GM04503 (cell line): ENCODE measurements at places on chromosomes 3 and 15.

DNA sequence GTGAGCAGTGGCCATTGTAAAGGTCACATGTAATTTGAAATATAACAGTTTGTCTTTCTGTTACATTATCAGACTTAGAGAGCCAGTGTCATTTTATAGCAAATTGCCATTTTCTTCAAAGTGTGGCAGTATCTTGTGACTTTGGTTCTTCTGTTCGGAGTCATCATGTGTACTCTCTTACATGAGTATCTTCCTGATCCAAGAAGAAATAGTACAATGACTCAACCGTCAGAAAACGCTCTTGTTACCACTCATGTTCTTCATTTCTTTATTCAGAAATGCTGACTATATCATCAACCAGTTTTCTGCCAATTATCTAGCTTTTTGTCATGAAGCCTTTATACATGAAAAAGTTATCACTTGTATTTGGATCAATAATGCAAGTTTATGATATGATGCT, 93.6 kb upstream of the CGNL1 start:
- no peak for DNase-seq

DNA sequence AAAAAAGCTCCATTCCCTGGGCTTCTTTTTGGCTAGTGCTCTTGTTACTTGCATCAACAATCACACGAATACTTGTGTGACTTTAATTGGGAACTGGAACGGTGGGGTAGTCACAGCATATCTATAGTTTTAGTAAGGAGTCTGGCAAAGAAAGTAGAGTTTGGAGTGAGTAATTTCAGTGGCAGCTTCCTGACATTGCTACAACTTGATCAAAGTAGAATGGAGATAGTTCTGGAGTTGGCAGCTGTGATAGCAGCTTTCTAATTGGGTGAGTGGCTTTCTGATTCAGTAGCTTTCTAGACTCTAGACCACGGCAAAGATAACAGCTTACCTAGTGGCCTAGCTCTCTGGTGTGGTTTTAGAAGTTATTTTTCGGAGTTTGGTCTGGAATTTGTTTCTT, 475.0 kb downstream of the TUSC7 start:
- peak; percentile 8 for DNase-seq

DNA sequence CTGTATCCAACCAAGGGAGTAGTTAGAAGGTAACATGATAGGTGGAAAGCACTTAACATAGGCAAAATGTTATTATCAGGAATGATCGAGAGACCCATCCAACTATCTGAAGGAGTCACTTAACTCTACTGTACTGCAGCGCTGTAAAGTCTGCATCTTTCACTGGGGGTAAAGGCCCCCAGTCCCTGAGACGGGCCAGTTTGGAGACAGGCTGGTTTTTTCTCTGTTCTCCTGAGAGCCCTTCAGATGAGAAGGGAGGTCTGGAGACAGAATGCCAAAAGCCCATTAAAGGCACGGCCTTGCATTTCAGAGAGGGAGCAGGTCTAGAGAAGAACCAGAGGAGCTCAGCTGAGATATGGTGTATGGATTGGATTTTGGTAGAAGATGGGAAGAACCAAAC, 71.3 kb upstream of the CGNL1 start:
- no peak for DNase-seq

- DNase-seq = no peak
Observed at GRCh38 chr3:51675201-51675611, 4.2 kb downstream of the TEX264 start.

DNA sequence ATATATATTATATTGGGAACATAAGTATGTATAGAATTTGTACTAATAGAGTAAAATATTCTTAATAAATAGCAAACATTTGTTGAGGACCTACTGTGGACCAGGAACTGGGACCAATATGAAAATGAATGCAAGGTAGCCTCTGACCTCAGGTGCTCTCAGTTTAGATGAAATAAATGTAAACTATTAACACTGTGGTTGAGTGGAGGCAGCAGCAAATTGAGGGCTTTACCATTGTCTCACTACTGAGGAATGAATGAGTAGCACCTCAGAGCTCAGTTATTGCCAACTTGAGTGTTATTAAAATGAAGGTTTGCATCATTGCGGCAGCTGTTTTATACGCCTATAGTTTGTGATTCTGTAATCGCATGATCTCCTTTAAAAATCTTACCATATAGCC, 90.9 kb upstream of the CGNL1 start:
- no peak for DNase-seq

DNA sequence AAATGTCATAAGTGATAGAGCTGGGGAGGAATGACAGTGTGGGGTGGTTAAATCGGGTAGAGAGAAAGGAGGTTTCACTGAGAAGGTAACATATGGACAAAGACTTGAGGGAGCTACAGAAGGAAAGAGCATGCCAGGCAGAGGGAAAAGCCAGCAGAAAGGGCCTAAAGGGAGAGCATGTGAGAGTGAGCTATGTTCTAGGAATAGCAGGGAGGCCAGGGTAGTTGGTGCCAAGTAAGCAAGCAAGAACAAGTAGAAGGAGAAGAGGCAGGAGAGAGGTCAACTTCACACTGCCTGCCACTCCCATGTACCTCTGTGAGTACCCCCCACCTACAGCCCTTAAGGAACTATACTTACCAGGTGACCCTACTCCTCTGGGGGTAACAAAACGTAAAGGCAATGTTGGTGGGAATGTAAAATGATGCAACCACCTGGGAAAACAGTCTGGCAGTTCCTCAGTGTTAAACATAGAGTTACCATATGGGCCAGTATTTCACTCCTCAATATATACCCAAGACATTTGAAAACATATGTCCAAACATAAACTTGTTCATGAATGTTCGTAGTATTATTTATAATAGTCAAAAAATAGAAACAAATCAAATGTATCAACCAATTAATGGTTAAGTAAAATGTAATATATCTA, 67.6 kb downstream of the SFMBT1 start:
- no peak for DNase-seq

- no peak for DNase-seq
Observed at GRCh38 chr3:66437341-66437929, 63.4 kb downstream of the LRIG1 start.

GRCh38 chr3:64318001-64318400, 92.7 kb upstream of the PRICKLE2 start:
- DNase-seq = no peak

- no peak for DNase-seq
Observed at GRCh38 chr3:129616713-129617112, 10.2 kb upstream of the PLXND1 start.

DNA sequence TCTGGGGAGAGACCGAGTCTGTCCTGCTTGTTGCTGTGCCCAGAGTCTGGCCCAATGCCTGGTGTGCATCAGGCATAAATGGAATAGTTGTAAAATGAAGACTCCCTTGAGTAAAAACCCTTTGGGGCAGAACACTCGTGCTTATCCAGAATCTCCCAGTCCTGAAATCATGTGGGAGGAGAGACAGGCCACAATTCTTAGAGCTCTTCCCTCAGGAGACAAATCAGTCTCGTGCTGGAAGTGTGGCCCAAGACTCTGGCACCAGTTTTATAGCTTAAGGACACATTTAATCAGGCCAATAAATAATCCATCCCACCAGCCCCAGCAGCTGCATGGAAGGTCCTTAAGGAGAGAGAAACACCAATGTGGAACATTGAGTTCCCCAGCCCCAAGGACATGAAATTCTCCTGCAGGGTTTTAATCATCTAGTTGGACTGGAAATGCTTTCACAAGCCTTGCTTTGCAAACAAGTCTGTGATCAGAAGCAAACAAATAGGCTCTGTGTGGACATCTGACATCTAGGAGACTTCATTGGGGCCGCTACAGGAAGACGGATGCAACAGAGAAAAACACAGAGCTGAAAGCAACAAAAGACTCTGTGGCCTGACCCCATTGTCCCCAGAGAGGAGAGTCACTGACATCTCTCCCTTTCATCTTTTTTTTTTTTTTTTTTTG, 70.4 kb downstream of the LSM3 start:
- peak; percentile 30 for DNase-seq

- DNase-seq = no peak
Observed at GRCh38 chr3:98588065-98588464, 5.3 kb downstream of the CPOX start.

GRCh38 chr3:65714134-65714533, 324.6 kb downstream of the MAGI1 start:
- no peak for DNase-seq

GRCh38 chr3:134328147-134328591, 46.1 kb downstream of the AMOTL2 start:
- peak; percentile 89 for DNase-seq

- no peak for DNase-seq
Observed at GRCh38 chr15:51180011-51180410, 85.3 kb upstream of the TNFAIP8L3 start.

- DNase-seq = no peak
Observed at GRCh38 chr3:69499899-69500421, 114.1 kb upstream of the FRMD4B start.

GRCh38 chr3:181880331-181880730, 168.6 kb downstream of the SOX2 start:
- no peak for DNase-seq

DNA sequence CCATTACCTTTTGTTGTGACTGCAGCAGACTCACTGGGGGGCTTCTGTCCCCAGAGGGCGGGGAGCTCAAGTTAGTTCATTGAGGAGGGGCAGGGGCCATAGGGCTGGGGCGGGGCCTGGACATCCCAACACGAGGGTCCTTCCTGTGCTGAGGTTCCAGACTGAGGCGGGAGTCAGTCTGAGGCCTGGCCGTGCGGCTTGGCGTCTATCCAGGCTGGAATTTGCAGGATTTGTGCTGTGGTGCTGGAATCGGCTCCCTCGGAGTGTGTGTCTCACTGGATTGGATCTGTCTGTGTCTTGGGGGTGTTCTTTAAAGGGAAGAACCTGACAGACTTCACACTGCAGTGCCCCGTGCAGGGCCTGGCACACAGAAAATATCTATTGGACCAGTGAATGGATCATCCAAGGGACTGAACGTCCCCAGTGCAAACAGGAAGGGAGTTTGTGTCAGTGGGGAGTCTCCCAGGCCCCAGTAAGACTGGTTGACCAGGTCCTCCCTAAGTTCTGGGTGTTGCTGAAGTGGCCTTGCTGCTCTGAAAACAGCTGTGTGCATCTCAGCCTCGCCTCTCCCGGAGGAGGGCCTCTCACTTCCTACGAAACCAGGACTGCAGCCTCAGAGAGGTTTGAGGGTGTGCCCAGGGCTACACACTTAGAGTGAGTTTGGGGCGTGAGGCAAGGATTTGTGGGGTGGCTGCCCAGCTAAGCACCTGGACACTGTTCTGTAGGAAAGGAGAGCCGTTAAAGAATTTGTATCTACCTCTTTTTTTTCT, 26.1 kb downstream of the GOLGA6L2 start:
- no peak for DNase-seq

DNA sequence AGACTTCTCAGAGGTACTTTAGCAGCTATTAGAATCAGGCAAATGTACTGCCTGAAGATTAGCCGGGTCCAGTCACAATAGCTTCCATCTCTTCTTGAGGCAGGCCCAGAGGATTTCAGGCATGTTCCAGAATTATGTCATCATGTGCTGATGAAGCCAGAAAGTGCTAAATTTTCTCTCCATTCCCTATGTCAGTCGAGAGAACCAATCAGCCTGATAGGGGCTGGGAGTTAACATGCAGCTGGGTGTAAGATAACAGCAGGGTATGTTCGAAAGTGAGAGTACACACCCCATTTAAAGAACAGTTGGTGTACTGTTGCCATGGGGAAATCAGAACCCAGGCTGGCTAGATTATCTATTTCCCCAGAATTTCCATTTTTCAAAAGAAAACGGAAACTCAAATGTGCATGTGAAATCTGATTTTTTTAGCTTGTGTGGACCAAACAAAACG, 48.7 kb downstream of the MYH15 start:
- no peak for DNase-seq

DNA sequence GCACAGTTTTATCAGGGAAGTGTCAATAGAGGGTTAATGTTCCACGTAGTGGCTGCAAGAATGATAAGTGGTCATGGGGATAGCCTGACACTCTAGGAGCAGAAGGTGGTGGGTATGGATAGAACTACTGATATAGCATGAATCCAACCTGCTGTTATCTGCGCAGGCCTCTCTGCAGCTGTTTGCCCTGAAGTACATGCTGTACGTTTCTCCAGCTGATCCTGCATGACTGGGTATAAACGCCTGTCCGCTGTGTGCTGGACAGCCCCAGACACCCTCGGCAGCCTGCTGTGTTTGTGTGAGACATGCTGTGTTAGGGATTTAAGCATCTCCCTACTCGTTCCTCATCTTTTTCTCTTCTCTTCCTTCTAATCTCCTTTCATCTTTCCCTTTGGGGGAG, 87.1 kb downstream of the LPP start:
- DNase-seq = no peak

- DNase-seq = no peak
Observed at GRCh38 chr3:96083610-96084009, 730.8 kb upstream of the EPHA6 start.
